Stimulated activated CD4-positive, alpha-beta T cell treated with anti-CD3 and anti-CD28 coated beads, Interleukin-4, amount 100 ng/mL, for 4 hours (primary cell): ENCODE measurements at places on chromosomes 2 and 18.
A peak's percentile ranks its signal among the peaks of the same experiment; 100 is the strongest.

DNA sequence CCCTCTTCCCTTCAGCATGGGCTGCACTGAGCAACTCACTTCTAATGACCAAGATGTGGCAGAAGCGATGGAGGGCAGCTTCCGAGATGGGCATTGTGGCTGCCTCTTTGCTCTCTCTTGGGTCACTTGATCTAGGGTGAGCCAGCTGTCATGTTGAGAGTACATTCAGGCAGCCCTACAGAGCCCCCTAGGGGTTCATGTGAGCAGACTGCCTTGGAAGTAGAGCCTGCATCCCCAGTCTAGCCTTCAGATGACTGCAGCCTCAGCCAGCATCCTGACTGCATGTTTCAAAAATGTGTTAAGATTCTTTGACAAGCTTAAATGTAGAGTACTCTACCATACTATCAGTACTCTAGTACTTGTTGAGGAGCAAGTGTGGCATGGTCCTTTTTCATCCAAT, 143.9 kb downstream of the NCK2 start:
- no peak for DNase-seq

DNA sequence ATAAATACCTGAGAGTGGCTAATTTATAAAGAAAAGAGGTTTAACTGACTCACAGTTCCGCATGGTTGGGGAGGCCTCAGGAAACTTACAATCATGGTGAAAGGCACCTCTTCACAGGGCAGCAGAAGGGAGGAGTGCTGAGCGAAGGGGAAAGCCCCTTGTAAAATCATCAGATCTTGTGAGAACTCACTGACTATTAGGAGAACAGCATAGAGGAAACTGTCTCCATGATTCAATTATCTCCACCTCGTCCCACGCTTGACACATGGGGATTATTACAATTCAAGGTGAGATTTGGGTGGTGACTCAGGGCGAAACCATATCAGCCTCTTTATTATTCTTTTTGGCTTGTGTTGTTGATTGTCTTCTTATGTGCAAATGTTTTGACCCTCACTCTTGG, 76.2 kb downstream of the WDR7 start:
- DNase-seq = peak; percentile 8

DNA sequence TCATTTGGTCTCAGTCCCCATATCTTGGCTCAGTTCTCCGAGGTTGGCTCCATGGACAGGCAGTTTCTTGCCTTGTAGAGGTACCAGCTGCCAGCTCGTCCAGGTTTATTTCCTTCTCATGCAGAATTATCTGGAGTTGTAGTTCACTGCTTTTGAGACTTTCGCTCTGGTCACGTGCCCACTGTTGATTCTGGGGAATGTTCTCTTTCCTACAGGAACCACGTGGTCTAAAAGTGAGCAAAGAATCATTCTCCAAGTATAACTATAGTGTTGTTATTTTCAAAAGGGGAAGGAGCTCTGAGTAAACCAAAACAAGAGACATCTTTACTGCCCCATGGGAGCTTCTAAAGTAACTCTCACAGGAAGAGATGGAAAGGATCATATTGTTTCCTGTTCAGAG, 41.2 kb upstream of the RAB27B start:
- DNase-seq = no peak

DNA sequence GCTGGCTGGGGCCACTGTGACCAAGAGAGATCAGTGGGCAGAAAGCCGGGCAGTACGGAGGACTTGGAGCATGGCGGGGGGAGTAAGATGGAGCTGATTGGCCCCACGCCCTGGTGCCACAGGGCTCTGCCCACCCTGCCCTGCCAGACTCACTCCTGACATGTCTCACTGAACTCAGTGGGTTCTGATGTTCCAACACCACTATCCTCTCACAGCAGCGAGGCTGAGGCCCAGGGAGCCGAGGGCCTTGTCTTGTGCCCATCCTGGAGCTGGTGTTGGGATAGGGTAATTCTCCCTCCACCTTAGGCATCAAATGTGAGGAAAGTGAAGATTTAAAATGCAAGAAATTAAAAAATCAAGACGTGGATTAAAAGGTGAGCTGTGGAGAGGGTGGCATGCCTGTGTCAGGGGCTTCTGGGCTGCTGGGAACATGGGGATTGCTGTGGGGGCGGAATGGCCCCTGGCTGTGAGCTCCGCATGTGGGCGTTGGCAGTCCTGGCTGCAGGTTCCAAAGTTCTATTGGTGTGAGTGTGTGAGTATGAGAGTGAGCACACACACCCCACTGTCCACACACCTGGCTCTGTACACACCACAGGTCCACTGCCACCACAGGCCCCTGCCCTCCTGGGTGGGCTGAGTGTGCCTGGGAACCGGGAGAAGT, 283.5 kb upstream of the HS6ST1 start:
- DNase-seq = no peak

- DNase-seq = no peak
Measured at GRCh38 chr18:43720041-43720440, 442.8 kb upstream of the SYT4 start.

- DNase-seq = no peak
Measured at GRCh38 chr2:169641464-169641863, 52.7 kb downstream of the CFAP210 start.

GRCh38 chr2:229733611-229734245, 19.4 kb upstream of the DNER start:
- DNase-seq = no peak

GRCh38 chr2:200608341-200609027, 22.7 kb downstream of the AOX1 start:
- no peak for DNase-seq

- DNase-seq = no peak
Measured at GRCh38 chr2:54518430-54518829, 62.3 kb downstream of the SPTBN1 start.

- DNase-seq = no peak
Measured at GRCh38 chr2:182862091-182862490, 4.3 kb downstream of the FRZB start.

DNA sequence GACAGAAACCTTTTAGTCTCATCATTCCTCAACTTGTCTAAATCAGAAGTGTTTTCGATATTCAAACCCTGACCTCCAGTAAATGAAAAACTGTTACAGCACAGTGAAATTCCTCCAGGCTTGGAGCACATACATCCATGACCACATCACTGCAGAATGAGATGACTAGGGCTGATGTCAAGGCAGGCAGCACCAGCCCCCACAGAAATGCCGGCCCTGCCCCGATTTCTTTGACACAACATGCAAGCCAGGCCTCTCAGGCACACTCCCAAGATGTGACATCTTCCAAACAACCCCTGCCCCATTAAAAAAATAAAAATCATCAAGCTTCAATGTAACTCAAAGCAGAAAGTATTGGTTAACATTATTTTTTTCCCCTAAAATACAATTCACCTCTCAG, 103.3 kb downstream of the CTAGE1 start:
- no peak for DNase-seq

DNA sequence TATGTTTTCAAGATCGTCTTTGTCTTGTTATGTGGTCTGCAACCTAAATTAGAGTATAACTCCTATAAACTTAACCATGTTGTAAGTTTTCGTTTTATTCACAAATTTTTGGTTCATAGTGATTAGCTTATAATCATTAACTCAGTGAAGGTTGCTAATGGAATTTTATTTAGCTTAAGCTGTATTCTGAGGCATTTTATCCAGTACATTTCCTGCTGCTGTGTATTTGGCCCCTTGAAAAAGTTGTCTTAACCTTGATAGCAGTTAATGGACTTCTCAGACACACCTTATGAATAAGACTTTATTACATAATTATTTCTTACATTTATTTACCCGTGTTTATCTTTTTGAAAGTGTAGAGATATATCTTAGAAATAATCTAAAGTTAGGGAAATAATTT, 20.5 kb downstream of the VAPA start:
- no peak for DNase-seq

DNA sequence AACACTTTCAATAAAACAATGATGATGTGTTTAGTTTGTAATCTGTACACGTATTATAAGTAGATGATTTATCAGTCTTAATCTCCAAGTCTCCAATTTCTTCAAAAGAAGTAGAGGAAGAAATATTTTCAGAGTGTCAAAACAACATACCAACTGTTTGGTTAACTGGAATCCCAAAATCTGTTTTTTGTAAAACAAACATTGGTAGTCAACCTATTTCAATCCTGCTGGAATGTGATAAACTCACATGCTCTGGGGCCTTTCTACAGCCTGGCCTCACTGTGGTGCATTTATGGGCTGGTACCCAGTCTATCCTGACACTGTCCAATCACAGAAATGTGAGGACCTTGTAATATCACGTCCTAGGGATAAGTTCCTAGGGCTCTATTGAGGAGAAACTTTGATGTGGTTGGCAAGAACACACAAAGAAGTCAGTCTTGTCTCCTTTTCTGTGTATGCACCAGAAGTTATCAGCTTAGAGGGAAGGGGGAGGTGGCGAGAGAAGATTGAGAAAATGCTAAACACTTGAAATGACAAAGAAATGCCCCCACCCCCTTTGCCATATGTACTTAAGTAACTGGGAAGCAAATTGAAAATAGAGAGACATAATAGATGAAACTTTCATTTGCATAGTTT, 47.2 kb downstream of the PRKRA start:
- no peak for DNase-seq

- DNase-seq = no peak
Measured at GRCh38 chr2:112024896-112025491, 30.1 kb upstream of the TMEM87B start.

DNA sequence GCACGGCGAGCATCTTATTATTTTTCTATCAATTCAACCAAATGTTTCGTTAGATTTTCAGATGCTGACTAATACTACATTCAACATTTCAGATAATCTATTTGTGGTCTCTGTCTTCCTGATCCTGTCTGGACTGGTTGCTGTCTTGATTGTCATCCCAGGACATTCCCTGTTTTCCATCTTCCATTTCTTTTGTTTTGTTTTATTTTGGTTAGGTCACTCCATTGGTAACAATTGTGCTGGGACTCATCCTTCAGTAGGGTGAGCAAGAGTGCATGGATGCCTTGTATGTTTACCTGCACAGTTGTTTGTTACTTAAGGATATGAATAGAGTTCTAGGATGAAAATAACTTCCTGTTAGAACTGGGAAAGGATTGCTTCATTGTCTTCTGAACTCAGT, 55.9 kb upstream of the ACYP2 start:
- DNase-seq = no peak

- DNase-seq = no peak
Measured at GRCh38 chr2:24815171-24815570, 21.9 kb downstream of the CENPO start.

DNA sequence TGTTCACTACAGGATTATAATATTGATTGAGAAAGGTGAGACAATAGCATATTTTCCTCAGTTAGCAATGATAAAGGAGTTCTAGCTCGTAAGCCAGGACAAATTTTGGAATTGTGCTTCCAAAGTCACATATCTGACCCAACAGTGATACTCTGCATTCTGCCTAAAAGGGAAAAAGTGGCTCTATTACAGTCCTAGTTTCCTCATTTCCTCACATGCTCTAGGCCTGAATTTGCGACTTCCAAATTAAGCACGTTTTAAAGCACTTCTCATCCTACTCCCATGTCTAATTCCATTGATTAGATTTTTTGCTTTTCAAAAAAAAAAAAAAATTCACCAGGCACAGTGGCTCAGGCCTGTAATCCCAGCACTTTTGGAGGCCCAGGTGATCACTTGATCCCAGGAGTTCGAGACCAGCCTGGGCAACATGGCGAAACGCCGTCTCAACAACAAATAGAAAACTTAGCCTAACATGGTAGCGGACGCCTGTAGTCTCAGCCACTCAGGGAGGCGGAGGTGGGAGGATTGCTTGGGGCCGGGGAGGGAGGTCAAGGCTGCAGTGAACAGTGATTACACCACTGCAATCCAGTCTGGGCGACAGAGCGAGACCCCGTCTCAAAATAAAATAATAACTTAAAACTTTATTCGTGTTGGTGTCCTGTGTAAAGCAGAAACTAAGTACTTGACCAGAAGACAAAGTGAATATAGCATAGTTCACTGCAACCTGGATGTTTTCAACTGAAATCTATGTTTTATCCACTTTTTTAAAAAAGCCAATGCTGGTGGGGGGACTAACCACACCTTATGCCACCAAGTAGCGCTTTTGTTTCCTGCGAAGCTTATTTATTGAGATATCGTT, 1.5 kb downstream of the ESCO1 start:
- no peak for DNase-seq

- no peak for DNase-seq
Measured at GRCh38 chr18:61628085-61628484, 264.7 kb downstream of the RNF152 start.

DNA sequence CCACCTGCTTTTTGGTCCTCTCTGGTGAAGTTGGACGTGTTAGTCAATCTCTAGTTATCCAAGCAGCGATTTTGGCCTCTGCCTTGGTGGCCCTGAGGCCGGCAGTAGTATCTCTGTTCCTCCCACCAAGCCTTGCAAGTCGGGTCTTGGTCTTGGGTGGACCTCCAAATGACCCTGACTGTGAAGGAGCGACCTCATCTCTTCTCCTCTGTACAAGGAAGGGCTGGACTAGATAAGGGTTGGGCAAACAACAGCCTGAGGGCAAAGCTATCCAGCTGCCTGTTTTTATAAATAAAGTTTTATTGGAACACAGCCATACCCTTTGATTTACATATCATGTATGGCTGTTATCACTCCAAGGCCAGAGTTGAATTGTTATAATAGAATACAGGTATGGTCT, 74.6 kb upstream of the FOSL2 start:
- DNase-seq = no peak

DNA sequence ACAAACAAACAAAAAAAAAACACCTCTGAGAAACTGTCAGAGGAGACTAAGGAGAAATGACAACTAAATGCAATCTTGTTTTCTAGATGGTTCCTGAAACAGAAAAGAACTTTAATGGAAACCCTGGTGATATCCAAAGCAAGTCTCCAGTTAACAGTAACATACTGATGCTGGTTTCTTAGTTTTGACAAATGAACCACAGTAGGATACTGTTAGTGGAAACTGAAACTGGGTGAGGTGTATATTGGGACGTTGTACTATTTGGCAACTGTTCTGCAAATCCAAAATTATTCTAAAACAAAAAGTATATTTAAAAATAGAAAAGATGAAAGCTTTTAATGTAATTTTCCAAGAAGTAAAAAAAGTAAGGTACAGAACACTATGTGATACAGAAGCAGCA, 11.4 kb downstream of the SESTD1 start:
- DNase-seq = no peak

- DNase-seq = no peak
Measured at GRCh38 chr2:160513120-160513519, 19.5 kb upstream of the RBMS1 start.

- no peak for DNase-seq
Measured at GRCh38 chr2:111072220-111072871, 48.4 kb upstream of the BCL2L11 start.

DNA sequence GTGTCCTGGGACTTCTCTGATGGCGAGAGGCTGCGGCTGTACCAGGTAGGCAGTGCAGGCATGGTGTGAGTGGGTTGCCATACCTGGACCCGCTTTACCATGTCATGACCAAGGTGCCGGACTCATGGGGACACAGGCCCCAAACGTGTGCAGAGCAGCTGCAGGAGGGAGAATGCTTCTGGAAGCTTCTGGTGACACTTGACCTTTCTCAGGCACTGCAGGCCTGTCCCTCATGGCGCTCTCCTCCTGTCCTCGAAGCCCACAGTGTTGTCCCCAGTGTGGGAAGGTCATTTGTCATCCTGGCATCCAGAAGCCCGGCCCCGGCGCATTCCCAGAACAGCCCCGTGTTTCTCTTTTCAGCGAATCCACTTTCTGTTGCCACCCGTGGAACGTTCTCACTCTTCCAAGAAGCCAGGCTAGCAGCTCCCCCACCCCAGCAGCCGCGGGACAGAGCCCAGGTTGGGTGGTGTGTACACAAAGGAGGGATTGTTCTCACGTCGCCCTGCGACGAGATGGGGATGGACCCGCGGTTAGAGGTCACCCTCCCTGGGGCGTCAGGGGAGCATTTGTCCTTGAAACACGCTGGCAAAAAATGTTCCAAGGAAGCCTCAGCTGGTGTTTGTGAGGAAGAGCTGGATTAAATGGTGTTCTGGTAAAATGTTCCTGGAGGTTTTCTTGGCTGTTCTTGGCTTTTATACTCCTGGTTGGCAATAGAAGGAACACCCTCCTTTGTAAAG, 43.7 kb downstream of the SH3BP4 start:
- DNase-seq = no peak
